ENCODE measurements at places on chromosomes 6 and 20.

GRCh38 chr6:148175550-148176188 is 167.0 kb upstream of the SASH1 start:
- no peak for DNase-seq

- DNase-seq = no peak
These were observed 4.9 kb downstream of the CENPQ start for GRCh38 chr6:49468042-49468441.

DNA sequence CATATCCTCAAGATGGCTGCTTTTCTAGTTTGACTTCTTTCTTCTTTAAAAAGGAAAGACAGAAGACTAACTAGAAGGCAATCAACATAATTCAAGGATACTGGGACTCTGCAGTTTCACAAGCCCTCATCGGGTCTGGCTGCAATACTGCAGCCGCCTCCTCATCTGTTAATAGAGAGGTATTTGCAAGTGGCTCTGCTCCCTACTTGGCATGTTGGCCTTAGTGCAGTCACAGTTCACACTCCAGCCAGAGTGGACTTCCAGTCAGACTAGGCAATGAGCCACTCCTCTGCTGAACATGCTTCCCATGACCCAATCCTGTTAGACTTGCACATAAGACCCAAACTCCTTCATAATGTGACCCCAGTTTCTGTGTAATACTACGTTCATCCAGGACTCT is 141.9 kb upstream of the ENPP5 start:
- no peak for DNase-seq

GRCh38 chr6:168194732-168195567 is 115.9 kb upstream of the FRMD1 start:
- no peak for DNase-seq

DNA sequence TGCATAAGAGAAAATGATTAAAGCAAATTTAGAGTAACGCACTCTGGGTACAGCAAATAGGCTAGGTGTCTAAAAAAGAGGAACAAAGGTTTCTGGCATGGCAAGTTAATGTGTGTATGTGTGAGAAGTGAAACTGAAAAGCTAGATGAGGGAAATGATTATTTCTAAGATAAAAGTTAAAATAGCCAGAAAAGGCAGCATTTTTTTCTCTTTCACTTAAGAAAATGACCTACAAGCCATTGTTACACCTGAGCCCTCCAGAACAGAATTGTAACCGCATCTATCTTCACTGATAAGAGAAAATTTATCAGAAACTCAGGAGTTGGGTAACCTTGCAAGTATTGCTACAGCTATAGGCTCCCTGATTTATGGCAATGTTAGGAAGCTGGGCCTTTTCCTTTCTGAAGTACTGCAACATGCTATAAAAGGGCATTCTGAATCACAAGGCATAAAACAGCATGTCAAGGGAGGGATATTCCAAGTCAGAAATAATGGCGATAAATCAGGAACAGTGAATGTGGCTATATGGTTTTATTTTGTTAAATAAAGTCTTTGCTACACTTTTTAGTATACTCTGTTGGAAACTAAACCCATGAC is 395.3 kb downstream of the TBC1D32 start:
- DNase-seq = no peak

DNA sequence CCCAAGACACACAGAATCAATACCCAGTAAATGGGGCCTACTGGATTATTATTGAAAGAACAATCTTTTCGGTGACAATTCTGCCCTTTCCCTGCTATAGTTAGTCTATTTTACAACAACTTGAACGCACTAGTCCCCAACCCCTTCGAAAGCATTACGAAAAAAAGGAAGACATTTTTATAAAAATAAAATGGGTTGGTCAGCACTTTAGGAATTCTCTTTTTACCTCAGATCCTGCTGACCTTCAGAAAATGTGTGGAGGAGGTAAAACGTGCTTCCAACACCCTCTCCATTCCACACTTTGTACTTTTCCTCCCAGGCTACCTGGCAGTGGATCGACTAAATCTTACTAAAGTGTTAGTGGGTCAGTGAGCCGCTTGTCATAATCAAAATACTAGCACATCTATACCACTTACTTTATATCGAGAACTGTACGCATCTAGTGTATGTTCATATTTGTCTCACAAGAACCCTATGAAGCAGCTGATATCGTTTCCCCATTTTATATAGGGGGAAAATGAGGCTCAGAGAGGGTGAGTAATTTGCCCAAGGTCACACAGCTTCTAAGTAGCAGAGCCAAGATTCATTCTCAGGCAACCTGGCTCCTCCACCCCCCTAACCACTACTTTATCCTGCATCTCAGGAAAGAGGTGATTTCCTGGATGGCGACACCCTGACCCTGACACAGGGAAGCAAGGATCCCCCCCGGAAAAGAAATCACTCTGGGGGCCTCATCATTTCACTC is 10.6 kb downstream of the NFATC2 start:
- no peak for DNase-seq

DNA sequence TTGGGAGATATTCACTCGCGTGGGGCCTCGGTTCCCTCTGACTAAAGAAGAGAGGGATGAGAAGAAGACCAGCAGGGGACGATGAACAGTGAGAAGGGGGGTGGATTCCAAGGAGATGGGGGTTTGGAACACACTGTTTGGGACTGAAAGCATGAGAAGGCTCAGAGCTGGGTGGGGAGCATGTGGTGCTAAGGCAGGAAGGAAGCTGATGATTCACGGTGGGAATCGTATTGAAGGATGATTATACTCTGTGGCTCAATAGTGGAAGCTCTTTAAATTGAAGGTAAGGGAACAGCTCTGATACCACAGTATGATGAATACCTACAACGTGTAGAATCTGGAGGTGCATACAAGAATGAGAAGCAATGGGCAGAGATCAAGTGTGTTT is 117.5 kb upstream of the KCNK16 start:
- no peak for DNase-seq

DNA sequence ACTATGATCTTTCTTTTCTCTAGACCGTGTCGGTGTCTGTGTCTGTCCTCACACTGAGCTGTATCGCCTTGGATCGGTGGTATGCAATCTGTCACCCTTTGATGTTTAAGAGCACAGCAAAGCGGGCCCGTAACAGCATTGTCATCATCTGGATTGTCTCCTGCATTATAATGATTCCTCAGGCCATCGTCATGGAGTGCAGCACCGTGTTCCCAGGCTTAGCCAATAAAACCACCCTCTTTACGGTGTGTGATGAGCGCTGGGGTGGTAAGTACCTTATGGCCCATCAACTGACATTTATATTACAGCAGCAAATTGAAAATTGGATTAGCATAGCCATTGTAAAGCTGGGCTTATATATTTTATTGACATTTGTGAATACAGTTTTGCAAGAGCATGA is 72.2 kb upstream of the GFRAL start:
- DNase-seq = no peak

DNA sequence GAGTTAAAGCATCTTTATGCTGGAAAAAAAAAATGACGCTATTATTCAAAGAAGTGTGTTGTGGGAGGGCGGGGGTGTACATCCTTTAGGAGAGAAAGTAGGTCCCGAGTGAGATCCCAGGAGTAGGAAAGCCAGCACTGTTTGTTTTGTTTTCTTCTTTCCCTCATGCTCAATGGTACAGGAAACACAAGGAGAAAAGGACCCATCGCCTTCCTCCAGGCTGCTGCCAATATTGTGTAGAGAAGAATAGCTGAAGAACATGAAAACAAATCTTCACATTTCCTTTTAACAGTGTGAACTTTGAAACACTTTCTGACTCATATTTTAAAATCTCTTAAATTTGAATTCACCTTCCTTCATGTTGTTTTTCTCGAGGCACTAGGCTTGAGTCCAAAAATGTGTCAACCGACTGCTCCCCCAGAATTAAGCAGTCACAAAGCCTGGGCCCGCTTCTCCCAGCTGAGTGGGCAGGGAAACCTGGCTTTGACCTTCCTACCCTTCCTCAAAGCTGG is 22.3 kb downstream of the PPP1R16B start:
- no peak for DNase-seq

GRCh38 chr6:121835662-121836061 is 400.2 kb downstream of the GJA1 start:
- no peak for DNase-seq

DNA sequence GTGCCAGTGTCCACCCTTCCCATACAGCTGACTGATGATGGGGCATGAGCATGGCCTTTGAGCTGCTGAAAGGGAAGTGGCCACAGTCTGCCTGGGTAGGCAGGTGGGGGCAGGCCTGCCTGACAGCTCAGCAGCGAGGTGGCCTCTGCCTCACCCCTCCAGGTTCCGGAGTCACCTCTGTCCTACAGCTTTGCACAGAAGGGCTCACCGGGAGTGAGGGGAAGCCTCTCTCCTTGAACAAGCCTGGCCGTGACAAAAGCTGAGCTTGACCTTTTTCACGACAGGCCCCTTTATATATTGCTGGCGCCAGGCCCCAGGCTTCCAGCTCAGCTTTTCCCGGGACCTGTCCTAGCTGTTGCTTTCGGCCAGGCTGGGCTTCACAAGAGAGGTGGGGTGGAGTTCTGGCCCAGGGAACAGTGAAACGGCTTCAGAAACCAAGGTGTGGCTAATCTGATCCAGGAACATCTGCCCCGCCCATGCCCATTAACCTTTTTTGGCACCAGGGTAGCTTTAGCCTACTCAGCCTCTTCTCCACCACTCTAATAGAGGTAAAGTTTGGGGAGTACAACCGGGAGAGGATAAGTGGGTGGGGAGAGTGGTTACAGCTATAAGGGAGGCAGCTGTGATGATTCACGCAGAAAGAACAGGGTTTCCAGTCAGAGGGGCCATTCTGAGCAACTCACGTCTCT is 42.9 kb downstream of the C6orf132 start:
- no peak for DNase-seq

DNA sequence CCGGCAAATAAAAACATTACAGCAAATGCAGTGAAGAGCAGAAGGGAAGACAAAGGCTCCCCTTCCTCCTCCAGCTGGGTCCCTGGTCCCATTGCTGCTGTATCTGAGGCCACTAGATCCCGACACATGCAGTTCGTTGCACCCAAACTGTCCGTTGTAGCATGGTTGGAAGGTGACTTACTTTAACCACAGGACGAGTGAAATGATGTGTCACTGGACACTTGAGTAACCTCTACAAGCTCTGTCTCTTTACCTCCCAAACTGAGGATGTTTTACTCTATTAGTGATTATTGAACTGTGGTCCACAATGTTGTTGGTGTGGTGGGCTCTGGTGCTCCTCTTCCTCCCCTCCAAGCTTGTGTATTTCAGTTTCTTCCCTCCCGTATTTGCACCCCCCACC is 46.2 kb upstream of the ARMH2 start:
- no peak for DNase-seq

DNA sequence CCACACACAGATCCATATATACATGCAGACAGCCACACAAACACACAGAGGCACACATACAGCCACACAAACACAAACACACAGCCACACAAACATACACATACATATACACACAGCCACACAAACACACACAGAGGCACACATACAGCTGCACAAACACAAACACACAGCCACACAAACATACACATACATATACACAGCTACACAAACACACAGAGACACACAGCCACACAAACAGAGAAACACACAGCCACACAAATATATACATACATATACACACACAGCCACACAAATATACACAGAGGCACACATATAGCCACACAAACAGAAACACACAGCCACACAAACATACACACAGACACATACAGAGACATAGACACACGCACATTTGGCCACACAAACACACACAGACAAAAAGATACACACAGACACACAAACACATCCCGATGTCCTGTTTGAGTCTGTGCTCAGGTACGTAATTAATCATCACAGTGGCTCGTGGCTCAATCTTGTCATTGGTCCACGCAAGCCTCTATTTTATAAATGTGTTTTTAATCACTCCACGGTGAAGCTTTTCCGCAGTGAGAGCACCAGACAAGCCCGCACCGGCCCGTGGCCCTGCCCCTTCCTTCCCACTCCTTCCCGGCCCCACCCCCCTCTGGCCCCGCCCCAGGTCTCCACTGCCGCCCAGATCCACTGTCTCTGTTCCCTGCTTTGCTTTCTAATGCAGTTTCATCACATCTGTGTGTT is 135.3 kb downstream of the CDH4 start:
- DNase-seq = no peak

GRCh38 chr6:111808493-111808892 is 64.8 kb downstream of the FYN start:
- DNase-seq = no peak

DNA sequence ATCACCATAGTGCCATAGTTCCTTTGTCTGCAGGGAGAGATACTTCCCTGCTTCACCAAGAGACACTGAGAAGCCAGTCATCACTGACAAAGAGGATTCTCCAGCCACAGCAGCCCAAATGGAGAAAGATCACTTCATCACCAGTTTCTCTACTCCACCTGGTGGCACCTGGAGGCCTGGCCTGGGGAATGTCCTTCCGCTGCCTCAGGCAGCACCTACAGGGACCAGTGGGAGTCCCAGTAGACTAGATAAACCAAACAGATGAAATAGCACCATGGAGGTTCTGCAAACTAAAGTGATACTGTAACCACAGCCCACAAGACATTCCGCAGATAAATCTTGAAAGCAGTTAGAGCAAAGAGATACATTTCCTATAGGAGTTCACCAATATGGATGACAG is 266.5 kb downstream of the C6orf118 start:
- no peak for DNase-seq

GRCh38 chr20:46725186-46726165 is 16.0 kb downstream of the SLC2A10 start:
- no peak for DNase-seq

DNA sequence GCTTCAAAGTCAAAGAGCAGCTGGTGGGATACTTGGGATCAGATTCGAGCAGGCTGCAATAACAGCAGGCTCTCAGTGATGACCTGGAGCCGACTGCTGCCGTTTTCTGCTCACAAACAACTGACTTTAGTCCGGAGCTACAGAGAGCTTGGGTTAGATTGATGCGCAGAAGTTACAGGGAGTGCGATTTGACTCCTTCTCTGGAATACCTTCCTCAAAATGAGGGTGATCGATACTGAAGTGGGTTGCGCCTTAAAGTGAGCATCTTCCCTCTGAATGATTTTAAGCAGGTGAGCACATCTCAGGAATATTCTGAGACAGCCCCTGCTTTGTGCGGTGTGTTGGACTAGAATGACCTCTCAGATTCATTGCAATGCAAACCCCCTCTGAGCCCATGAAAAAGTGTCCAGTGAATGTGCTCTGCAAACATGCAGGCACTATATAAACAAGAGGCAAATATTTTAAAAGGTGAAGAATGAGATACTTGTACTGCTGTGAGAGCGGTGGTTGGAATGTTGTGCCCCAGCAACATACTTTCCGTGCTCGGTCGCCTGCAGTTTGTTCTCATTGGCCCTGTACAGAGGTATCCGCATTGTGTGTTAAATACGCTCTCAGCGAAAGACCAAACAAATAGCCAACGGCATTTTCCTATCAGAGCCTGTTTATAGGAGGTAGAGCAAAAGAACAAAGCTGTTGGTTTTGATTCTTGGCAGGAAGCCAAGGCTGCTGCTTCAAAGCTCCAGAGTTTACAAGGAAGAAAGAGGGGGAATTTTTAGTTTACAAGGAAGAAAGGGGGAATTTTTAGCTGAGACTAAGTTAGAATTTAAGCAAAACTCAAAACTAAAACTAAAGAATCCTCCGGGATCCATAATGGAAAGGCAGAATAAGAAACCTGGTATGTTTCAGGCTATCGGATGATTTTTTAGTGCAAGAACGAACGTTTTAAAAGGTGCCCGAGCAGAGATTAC is 67.7 kb downstream of the PHACTR2 start:
- no peak for DNase-seq

- DNase-seq = no peak
These were observed 8.8 kb upstream of the SRSF6 start for GRCh38 chr20:43448748-43449535.

All from activated CD8-positive, alpha-beta memory T cell treated with anti-CD3 and anti-CD28 coated beads for 1 hour (primary cell).